ENCODE measurements at places on chromosomes 5 and 9.

DNA sequence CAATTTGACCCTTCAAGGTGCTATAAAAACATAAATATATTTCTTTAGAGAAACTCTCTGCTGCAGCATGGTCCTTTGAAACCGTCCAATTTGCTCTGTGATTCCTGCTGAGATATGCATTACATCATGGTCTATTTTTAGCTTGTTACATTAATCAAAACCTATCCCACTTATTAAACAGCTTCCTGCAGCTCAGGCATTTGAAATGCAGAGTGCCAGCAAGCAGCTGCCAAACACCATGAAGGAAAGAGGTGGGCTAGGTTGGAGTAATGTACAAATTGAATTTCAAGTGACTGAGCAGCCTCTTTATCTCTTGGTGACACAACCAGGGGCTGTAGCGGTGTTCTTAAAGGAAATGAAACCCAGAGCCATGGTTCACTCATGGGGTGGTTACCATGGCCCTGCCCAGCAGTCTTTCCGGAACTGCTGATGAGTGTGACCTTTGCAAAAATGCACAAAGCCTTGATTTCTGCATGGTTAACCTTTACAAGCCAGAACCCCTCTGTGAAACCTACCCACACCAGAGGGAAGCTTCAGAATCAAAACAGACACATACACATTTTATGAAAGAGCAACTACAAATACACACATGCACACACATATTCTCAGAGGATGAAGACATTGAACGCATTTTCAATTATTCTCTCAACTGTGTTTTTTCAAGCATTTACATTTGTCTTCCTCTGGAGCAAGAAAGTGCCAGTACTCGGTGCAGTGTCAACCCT is 155.8 kb upstream of the ZNF608 start:
- DNase-seq, result no peak

DNA sequence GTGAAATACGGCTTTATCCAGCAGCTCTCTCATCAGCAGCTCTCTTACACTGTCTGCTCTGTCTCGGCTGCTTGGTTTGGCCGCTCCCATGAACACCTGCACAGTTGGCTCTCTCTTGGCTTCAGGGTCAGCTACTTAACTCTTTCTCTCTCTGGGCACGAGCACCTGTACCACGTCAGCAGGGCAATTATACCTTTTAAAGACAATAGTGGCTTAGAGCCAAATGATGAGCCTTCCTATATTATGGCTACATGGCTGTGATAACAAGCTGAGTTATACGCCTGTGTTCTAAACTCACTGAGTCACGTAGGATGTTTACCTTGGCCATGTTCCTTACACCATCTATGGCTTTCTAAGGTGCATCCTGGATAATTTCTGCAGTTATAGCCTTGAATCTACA is 69.2 kb upstream of the CTNND2 start:
- DNase-seq, result no peak

DNA sequence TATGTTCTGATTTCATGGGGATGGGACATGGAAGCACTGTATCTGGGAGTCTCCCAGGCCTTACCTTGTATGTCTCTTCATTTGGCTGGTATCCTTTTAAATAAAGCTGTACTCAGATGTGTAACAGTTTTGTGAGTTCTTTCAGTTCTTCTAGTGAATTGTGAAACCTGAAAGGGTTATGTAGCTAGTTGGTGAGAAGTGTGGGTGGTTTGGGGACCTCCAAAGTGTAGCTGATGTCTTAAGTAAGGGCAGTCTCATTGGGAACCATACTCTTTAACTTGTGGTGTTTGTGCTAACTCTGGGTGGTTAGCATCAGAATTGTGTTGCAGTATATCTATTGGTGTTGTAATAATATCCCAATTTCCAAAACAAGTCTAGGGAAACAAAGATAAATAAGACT is 166.9 kb upstream of the CCNH start:
- no peak for DNase-seq

GRCh38 chr9:129983891-129984290 is 59.1 kb downstream of the FNBP1 start:
- DNase-seq, result no peak

- no peak for DNase-seq
Measured at GRCh38 chr9:112265391-112265790, 68.0 kb downstream of the PTBP3 start.

DNA sequence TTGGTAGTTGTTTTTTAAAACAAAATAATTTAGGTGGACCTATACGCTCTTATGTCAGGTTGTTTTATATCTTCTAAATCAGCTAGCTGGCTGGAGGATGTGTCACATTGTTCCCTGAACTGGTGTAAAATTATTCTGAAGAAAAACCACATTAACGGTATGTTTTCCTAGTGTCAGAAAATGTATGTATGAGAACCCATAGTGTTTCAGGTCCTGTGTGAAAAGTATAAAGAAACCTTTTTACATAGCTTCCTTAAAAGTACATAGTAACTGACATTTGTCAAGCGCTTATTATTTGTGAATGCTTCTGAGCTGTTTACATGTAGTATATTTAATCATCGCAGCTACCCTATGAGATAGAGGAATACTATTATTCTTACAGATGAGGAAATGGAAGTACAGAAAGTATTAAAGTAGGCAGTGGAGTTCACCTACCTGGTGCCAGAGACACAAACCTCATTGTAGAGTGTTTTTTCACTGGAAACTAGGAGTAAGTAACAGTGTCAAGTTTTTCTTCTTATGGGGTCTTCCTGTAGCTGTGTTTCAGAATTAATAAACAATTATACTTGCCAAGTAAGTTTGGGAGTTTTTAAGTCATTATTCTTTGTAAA is 10.4 kb upstream of the FAM120AOS start:
- DNase-seq, result no peak

GRCh38 chr9:6921315-6921714 is 163.5 kb downstream of the KDM4C start:
- no peak for DNase-seq

DNA sequence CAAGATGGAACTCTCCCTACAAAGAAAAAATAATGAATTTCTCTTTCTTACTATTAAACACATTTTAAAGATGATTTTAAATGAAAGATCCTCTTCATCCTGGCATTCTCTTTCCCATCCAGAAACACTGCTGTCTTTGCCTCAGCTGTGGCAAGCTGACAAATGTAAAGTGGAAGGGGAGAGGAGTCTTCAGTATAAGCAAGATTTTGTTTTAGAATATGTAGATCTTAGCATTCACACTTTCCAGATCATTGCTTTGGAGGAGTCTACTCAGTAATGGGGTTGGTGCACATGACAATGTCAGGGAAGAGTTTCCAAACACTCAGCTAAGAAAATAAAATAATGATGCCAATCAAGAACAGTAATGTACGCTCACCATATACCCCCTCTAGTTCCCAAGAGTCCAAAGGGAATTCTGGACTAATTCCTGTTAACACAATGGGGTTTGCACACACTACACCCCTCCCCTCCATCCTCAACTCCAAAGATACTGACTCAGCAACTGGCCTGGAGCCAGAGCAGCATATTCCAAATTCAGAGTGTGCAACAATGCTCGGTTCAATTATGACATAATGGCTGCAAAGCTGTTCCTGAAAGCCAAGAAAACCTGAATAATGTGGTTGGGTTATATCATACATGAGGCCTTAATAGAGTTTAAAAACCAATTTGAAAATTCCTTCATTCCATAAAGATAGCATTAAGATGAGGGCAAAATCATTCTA is 4.6 kb downstream of the C5orf63 start:
- DNase-seq, result no peak

DNA sequence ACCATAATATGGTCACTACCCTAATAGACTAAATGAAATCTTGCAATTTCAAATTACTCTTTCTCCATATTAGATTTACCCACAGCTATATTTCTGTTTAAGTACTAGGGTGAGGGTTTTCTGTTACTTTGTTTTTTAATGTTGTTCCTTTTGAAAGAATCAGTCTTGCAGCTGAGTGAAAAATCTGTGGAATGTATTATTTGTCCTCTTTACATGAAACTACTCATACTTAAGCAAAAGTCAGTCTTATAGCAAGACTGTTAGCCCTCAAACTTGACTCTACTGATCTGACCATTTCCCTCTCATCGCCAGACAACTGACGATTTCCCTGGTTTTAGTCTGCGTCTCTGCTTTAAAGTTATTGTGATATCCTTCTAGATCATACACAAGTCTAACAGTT is 84.0 kb downstream of the PIK3R1 start:
- no peak for DNase-seq

DNA sequence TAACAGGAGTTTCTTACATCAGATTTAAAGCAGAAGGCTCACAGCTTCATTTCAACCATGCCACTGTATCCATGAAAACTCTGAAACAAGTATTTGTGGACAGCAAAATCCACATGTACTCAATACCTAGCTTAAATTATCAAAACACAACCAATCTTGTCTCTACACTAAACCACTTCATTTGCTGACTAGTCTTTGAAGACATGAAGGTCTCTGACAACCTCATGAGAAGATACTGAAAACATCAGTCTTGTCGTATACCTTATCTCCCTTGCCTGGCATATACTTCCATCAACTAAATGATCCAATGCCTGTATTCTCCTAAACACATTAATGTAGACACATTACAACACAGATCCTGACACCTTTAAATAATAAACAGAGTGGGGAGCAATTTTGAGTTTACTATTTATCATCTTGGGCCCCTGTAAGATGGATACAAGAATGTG is 2.9 kb downstream of the RPS23 start:
- DNase-seq, result no peak

DNA sequence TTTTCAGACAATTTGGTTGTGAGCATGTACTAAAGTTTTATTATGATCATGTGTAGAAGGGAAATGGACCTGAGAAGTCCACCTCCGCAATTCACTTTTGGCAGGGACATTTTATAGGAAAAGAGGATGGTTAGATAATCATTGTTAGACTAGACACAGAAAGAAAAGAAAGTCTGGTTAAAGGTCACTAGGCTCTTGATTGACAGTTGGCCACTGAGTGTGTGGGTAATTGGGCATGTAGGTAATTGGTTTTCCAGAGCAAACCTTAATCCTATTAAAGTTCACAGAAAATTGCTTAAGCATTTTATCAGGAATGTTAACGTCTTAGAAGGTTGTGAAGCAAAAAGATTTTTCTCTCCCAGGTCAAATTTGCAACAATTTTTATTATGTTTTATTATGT is 158.5 kb upstream of the CLINT1 start:
- DNase-seq, result no peak

- DNase-seq, result no peak
Measured at GRCh38 chr5:34622098-34622400, 34.1 kb upstream of the RAI14 start.

- DNase-seq, result no peak
Measured at GRCh38 chr5:175520873-175521272, 42.5 kb downstream of the SFXN1 start.

GRCh38 chr9:129623331-129623730 is 2.4 kb upstream of the C9orf50 start:
- DNase-seq, result no peak

GRCh38 chr5:104817127-104817526 is 1254.5 kb upstream of the NUDT12 start:
- no peak for DNase-seq

DNA sequence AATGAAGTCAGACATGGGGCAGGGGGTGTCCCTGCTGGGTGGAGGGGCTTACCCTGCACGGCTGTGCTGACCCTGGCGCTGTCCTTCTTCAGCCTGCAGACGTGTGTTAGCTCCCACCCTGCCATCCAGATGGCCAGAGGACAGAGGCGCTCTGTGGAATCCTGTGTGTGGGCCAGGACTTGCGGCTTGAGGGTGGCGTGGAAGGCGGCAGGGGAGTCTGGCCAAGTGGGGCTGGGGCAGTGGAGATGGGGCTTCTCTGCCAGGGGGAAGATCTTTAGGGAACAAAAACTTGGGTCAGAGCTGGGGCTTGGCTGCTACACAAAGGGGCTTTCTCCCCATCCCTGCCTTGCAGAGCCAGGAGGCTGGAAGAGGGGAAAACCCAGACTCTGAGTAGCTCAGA is 46.5 kb upstream of the SYNPO start:
- no peak for DNase-seq

GRCh38 chr9:22790329-22790728 is 343.7 kb downstream of the DMRTA1 start:
- no peak for DNase-seq

DNA sequence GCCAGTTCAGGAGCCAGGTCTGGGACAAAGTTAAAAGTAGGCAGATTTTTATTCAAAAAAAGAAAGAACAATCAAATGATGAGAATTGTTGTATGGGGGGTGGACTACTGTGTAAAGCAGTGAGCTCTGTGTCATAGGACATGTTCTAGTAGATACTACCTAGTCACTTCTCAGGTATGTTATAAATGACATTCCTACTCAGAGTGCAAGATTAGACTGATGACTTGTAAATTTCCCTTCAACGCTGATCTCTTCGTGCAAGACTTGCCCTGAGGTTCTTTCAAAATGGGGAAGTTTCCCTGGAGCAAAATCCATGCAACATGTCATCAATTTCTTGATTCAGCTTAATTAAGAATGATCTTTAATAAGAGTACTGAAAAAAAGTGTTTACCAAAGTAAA is 175.1 kb downstream of the RORB start:
- DNase-seq, result no peak

GRCh38 chr5:4777435-4777834 is 362.7 kb upstream of the ADAMTS16 start:
- DNase-seq, result no peak

GRCh38 chr5:172235132-172235780 is 41.3 kb downstream of the EFCAB9 start:
- DNase-seq, result no peak

DNA sequence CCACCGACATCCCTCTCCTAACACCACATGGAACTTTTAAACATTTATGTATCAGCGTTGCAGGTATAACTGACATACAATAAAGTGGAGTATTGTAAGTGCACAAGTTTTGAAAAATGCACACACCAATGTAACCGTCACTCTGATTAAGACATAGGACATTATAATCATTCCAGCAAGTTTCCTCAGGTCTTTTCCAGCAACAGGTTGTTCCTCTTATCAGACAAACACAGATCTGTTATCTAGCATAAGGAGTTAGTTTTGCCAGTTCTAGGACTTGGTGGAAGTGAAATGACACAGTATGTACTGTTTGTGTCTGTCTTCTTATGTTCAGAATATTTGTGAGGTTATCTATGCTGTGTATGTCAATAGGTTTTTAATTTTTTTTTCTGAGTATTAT is 69.5 kb upstream of the TRPC7 start:
- DNase-seq, result no peak

Data from stimulated activated CD4-positive, alpha-beta T cell treated with anti-CD3 and anti-CD28 coated beads, Interleukin-4, amount 100 ng/mL, for 24 hours (primary cell).